ENCODE measurements at places on chromosomes 7 and 10. TPM values are rescaled to one million over a fixed set of nuclear protein-coding genes. Genes with fewer than 3 reads are reported as not detected.

Gene RTKN2
- polyA plus RNA-seq = 6.0 TPM

Gene SPDYE1
- polyA plus RNA-seq = 0.73 TPM

GRCh38 chr10:113454341-113455061 is 98.4 kb upstream of the HABP2 start:
- no peak for DNase-seq

DNA sequence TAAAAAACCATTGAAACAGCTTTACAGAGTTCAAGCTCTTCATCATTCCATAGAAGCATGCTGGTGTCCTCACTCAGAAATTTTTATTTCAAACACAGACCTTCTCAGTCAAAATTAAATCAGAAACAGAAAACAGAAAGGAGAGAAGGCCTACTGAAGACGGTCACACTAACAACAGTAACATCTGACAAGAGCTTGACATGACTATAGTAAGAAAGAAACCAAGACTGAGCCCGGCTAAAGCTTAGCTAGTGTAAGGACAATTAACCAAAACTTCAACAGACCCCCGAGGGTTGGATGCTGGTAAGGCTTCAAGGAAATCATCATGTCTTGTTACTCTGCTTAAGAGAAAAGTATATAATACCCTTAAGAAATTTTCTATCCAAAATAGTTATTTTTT is 38.6 kb downstream of the MTPN start:
- DNase-seq = no peak

GRCh38 chr10:23505797-23506465 is 67.1 kb downstream of the OTUD1 start:
- no peak for DNase-seq

- DNase-seq = no peak
These were observed 51.7 kb upstream of the CPXM2 start for GRCh38 chr10:123943307-123943706.

- peak; percentile 57 for DNase-seq
These were observed 285.9 kb upstream of the ETV1 start for GRCh38 chr7:14275356-14275755.

GRCh38 chr7:152076940-152077933 is 51.8 kb downstream of the GALNT11 start:
- DNase-seq = no peak

All from right lung (tissue), 10 donors.